Astrocyte of the hippocampus (primary cell): ENCODE measurements at places on chromosomes 11 and 22.

DNA sequence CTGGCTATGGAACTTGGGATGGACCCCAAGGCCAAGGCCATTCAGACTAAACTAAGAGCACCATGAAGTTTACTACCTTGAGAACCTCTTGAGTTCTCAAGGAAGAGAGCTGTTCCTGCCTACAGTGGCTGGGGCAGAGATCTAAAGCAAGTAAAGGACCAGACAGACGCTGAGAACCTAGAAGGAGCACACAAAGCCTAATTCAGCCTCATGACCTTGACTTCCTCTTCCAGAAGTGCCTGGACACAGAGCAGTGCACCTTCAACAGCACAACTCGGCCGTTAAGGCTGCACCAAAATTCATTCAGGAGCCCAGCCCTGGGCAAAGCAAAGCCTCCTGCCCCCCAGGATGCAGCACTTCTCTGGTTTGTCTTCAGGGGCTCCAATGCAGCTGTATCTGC is 82.9 kb upstream of the AKIP1 start:
- DNase-seq = no peak

DNA sequence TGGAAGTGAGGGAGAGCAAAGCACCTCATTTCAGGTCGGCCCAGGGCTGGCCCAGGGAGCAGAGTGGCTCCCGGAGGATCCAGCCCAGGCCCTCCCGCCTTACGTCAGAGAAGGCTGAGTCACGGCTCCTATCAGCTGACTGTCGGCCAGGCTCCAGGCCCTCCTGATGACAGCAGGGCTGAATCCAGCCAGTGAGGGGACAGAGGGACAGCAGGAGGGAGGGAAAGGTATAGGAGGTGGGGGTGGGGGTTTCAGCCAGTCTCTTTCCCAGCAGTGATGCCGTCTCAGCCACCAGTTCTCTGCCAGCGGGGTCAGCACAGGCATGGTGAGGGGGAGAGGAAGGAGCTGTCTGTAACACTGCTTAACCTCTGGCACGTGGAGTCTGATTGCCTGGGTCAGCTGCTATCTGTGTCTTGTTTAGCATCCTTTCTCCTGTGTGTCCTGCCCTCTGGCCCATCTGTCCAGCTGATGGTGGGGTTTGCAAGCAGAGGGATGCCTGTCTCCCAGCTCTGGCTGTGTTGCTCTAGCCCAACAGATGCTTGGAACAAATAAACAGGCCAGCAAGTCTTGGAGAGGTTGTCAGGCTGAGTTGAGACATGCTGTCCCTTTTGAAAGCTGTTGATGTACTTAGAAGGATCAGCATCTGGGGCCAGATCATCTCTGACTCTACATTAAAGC is 74.0 kb downstream of the ADAMTS15 start:
- peak; percentile 97 for DNase-seq

DNA sequence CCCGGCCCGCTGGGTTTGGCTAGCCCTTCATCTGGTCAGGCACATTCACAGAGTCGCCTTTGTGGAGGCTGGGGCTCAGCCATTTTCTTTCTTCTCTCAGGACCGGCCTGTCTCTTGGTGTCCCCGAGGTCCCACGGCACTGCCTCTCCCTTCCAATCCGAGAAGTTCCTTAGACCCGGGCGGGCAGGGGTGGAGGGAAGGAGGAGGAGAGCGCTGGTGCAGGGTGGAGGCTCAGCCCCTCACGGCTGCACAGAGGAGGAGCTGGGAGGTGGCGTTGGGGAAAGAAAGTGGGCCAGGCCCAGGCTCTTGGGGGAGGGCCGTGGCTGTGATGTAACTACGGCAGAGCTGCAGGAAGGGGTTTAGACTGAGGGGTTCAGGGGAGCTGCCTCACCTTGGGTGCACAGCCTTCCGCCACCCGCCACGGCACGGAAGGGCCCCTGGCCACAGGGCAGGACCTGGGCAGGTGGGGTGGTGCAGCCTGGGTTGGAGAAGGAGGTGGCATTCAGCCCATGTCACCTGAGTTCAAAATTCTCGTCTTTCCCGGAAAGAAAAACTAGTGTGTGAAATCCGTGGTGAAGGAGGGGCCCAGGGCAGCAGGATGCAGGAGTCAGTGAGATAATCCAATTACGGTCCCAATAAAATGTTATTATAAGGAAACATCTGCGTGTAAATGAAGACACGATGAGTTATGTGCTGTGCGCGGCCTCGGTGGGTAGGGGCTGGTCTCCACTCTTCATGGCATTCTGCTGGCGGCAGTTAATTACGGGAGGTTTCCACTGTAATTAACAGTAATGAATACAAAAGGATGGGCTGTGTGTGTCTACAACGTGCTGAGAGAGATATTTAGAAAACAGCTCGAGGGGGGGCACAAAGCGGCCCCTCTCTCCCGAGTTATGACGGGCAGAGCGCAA is 1.7 kb downstream of the BRSK2 start:
- DNase-seq = no peak

GRCh38 chr11:62129590-62130282 is 5.9 kb downstream of the INCENP start:
- no peak for DNase-seq

- DNase-seq = no peak
These were observed 504.2 kb upstream of the ARHGAP42 start for GRCh38 chr11:100182927-100183326.

DNA sequence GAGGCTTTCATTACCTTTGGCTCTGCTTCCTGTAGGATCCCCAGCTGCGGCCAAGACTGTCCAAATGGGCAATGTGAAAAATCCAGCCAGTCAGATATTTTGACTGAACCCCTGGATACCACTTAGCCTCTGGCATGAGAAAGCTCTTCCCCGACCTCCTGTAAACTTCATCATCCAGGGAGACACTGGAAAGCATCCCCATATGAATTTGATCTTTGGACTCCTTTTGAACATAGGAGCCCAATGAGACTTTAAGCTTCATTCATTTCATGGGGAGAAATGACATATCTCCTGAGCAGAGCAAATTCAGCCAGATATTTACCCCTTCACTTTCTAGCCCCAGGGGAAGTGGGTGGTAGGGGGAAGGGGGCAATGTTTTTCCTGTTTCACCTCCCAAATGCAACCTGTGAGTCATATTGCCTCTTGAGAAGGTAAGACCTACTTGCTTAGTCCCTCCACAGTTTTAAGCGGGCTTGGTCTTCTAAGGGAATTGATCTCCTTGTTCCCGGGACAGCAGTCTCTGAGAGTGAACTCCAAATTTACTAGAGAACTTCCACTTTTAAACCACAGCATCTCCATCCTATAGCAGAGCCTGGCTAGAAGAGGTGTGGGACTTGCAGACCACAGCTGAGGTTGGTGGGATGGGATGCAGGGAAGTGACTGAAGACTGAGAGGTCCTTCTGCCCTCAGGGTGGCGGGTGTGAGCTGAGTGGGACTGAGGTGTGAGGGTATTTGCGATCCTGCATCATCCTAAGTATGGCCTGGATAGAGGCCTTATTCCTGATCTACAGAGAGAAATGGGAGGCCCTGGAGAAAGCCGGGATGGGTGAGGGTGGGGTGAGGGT is 20.3 kb upstream of the POU2AF1 start:
- DNase-seq = no peak

DNA sequence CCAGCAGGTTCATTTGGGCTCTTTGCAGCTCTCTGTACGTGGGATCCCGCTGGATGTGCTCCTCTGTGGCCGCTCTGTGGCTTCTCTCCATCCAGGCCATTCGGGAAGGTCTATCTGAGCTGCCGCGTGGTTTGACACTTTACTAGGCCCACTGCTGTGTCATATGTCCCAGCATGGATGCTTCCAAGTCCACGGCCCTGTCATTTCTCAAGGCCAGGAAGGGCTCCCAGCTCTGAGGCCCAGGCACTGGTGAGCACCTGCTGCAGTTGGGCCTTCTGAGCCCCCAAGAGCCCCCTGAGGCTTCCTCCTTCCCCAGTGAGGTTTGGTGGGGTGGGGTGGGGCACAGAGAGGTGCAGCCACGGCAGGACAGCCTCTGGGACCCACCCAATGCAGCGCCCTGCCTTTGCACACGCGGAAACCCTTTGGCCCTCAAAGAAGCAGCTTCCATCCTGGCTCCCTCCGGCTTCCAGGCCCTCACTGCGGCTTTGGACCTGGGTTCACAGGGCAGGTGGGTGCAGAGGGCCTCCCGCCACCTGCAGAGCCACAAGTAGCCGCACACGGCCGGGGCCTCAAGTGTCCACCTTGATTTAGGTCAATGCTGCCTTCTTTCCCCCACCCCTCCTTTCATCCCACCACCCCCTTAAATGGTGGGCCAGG is 44.5 kb upstream of the FGF3 start:
- no peak for DNase-seq

- DNase-seq = no peak
These were observed 98.6 kb downstream of the ARHGAP8 start for GRCh38 chr22:44850946-44851345.

DNA sequence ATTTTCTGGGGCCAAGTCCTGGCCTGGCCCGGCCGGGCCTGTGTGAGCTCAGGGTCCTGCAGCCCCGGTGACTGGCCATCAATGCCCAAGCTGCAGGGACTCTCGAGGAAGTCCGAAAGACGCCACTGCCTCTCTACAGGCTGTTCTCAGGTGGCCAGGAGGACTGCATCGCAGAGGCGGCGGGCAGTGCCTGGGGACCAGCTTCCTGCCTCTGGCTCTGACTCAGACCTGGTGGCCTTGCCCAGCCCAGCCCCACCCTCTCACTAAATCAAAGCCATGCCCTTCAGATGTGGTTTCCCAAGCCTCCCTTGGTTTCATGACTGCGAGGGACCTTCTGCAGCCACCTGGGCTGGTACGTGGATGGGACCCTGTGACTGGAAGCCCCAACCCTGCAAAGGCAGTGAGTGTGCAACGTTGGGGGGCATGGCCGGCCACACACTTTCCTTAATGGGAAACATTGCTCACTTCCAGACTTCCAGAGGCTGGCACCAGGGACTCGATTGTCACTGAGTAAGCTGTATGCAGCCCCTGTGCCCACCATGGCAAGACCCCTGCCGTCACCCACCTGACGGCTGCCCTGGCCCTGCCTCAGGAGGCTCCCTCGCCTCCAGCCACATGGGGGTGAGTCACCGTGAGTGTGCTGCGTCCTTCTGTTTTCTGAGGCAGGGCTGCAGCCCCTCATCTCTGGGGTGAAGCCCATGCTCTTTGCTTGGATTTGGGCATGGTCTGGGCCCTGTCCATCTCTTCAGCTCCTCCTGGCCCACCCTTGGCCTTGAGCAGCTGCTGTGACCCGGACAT is 6.0 kb upstream of the FGF3 start:
- DNase-seq = no peak

- peak; percentile 29 for DNase-seq
These were observed 102.1 kb downstream of the C11orf91 start for GRCh38 chr11:33598426-33599069.

DNA sequence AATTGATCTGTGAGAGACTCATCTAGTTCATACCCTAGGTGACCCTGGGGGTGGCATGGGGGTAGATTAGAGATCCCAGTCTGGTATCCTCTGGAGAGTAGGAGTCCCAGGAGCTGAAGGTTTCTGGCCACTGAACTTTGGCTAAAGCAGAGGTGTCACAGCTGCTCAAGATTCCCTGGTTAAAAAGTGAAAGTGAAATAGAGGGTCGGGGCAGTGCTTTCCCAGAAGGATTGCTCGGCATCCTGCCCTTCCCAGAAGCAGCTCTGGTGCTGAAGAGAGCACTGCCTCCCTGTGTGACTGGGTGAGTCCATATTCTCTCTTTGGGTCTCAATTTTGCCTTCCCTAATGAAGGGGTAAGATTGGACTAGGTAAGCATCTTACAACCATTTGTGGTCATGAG is 653 bp downstream of the IL18BP start:
- peak; percentile 48 for DNase-seq

- peak; percentile 77 for DNase-seq
These were observed 176.0 kb downstream of the ARHGAP42 start for GRCh38 chr11:100863080-100863581.

DNA sequence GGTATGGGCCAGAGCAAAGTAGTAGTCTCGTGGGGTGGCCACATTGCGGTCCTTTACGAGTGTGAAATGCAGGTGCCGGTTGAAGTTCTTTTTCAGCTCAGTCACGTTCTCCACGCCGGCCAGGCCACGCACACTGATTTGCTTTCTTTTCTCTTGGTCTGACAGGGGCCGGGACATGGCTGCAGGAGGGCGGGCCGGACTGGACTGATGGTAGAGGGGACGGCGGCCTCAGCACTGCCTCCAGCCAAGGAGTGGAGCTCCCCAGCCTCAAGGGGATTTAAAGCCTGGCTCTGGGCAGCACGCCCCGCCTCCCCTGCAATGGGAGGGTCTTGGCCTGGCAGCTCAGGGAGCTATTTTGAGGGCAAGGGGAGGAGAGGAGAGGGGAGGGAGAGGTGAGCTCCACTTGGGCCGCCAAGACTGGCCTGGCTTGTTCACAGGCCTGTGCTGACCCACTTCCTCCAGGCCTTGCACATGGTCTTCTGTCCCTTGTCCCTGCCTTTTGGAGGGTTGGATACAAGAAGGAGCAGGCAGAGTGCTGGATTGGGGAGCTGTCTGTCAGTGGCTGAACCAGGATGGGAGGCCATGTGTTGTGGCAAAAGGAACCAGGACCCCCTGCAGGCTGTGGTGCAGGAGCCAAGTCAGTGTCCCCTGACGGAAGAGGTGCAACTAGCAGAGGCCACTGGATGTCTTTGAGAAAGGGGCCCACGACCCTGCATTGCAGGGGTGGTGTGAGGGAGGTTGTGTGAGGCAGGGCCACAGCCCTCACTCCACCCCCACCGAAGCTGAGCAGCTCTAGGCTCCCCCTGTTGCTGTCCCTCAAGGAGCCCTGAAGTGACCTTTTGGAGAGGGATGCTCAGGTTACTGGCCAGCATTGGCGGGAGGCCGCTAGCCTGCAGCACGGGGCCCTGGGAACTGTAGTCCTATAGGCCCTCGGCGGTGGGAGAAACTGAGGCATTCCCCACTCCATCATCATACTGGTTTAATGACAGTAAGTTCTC is at the start of gene PYGM:
Gene PYGM (minus strand): TSS at position 253 of the 998 bp plus-strand sequence. CDS start 76 bp downstream, at position 177.
- DNase-seq = peak; percentile 68

GRCh38 chr11:22567759-22568158 is 57.9 kb downstream of the FANCF start:
- no peak for DNase-seq

- no peak for DNase-seq
These were observed 470.1 kb downstream of the NTM start for GRCh38 chr11:131840545-131840944.

GRCh38 chr22:41682033-41682807 is 6.4 kb downstream of the SNU13 start:
- DNase-seq = peak; percentile 93

DNA sequence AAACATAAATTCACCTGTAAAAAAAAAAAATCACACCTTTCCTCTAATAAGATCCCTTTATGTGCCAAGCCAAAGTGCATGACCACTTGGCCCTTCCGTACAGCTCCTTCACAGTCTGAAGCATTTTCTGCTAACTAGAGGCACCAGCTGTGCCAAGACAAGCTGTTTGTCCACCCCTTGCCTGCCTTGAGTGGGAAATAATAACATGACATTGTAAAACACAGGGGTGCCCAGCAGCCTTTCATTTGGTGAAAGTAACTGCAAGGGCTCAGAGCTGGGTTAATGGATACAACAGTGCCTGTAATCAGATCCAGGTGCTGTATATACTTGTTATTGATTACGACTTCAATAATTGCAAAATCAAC is 59.2 kb downstream of the DDIAS start:
- DNase-seq = no peak

- no peak for DNase-seq
These were observed 84.4 kb downstream of the MPPED2 start for GRCh38 chr11:30501744-30502143.

GRCh38 chr11:92440701-92441442 is 216.3 kb downstream of the FAT3 start:
- DNase-seq = peak; percentile 10

- no peak for DNase-seq
These were observed 3.9 kb downstream of the MSANTD2 start for GRCh38 chr11:124796312-124796711.
